ENCODE measurements at places on chromosomes 3 and 15.

GRCh38 chr3:70824773-70825172 is 512.3 kb upstream of the MDFIC2 start:
- peak; percentile 37 for DNase-seq

DNA sequence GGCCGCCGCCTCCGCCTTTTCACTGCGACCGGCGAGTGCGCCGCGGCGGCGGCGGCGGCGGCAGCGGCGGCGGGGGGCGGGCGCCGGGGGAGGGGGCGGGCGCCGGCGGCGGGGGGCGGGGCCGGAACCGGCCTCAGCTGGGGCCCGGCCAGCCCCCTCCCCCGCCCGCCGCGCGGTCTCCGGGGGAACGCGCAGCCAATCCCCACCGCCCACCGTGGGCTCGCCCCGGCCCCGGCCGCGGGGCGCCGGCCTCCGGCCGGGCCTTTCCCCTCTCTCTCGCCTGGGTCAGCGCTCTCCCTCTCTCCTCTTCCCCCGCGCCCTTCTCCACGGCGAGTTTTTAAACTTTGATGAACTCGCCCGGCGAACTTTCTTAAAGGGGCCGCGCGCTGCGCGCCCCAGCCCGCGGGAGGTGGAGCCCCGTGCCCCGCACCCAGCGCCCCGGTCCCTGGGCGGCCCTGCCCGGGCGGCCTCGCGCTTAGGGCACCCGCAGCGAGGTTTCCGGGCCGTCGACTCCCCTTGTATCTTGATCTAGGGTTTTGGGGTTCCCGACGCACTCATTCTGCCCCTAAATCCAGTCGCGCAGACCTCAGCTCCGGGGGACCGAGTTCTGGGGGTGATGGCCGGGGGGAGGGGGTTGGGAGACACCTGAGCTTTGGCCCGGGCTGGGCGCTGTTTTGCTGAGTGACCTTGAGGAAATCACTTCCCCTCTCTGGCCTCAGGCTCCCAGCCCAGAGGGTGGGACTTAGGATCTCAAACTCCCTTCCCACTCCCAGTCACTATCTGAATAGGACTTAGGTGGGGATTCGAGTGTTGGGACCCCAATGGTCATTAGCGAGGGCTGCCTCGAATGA is at the start of gene RBPMS2:
Gene RBPMS2 (minus strand): TSS at position 39 of the 851 bp plus-strand sequence. CDS start 270 bp downstream, outside the sequence.
- no peak for DNase-seq

DNA sequence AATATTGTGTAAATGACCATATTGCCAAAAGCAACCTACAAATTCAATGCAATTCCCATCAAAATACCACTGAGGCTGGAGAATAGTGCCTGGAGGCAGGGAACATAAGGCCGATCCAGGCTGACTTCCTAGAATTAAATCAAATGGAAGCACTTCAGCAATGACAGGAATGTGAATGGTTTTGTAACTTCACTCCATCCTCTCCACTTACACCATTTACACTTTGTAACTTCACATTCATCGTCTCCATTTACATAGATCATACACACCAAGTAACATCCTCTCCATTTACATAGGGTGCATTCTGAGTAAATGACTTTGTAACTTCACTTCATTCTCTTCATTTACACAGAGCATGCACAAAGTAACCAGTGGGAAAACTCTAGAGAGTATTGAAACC is 11.6 kb downstream of the STRIT1 start:
- DNase-seq = no peak

- DNase-seq = no peak
Observed at GRCh38 chr3:141352262-141352984, 15.9 kb upstream of the ZBTB38 start.

DNA sequence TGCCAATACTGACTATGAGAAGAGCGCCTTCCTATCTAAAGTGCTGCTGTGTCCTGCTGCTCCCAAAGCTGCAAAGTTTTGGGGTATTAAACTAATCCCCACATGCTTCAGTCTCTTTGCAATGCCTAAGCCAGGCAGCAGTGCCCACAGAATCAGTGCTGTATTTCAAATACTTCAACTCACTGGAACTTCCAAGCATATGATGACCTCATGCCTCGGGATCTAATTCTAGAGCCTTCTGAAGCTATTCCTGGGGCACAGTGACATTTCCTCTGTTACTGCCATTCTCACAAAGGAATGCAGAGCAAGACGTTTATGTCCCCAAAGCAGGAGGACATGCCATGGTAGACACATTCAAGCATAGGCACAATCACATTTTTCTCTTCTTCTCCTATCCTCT is 78.5 kb downstream of the CD200 start:
- peak; percentile 29 for DNase-seq

GRCh38 chr3:109569135-109569846 is 231.9 kb upstream of the DPPA4 start:
- no peak for DNase-seq

- DNase-seq = peak; percentile 99
Observed at GRCh38 chr3:54891540-54891897, 36.3 kb downstream of the LRTM1 start.

GRCh38 chr3:4846543-4846942 is 132.7 kb upstream of the BHLHE40 start:
- no peak for DNase-seq

- no peak for DNase-seq
Observed at GRCh38 chr3:16437640-16438039, 75.9 kb downstream of the RFTN1 start.

DNA sequence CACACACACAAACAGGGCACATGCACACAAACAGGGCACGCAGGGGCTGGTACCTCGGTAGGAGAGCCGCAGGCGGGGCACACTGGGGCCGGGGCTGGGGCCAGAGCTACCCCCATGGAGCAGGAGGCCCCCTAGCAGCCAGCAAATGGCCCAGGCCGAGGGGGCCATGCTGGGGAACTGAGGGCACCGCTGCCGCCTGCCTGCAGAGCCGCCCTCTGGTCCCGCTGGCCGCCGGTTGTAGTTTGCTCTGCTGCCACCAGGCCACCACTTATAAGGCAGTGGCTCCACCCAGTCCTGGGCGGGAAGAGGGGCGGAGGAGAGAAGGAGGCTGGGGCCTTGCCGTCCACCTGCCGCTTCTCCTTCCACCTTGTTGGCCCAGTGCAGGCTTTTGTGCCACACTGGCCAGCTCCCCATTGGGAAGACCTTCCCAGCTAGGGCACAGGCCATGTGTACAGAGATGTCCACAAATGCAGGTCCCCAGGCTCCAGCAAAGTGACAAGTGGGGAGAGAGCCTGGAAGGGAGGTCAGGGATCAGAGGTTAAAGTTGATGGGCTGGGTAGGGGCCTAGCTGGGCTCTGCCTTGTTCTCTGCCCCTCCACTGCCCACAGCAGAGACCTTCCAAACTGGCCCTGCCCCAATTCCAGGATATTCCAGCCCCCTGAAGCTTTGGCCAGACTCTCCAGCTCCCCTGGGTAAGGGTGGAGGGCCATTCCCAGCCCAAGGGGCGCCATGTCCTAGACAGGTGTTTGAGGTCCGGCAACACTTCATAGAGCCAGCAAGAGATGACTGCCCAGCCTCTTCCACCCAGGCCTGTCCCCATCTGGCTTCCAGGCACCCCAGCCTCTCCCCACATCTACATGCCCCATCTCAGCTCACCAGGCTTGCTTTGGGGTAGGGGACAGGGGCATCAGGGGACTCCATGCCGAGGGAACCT is at the start of gene SEMA3G:
Gene SEMA3G (minus strand): TSS at position 244 of the 934 bp plus-strand sequence. CDS start 76 bp downstream, at position 168.
- DNase-seq = peak; percentile 71

DNA sequence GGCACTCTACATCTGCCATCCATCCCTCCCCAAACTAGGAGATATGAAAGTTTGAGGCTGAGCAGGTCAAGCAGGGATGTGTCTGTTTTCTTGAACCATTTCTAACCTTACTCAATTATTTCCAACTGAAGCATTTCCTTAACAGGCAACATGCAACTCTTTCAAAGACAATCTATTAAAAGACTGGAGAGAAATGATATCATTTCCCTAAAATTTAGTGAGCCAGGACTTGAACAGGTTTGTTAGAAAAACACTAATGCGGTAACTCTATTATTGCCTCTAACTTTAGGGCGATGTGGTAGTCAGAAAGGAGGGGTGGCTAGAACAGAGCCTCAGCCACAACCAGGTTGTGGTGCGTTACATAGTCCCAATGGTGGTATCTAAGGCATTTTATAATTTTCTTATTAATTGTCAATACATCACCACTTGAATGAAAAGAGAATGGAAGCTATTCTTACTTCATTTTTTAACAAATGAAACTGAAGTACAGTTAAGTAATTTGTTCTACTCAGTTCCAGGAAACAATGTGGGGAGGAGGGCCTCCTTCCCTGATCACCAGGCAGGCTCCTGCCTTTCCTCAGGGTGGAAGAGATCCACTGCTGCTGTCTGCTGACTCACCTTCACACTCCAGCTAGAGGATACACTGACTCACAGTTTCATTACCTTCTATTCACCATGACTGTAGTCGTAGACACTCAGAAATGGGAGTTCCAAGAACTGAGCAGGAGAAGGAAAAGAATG is 22.8 kb downstream of the MYO1E start:
- DNase-seq = peak; percentile 94

GRCh38 chr3:14319654-14320182 is 82.7 kb upstream of the SLC6A6 start:
- peak; percentile 52 for DNase-seq

DNA sequence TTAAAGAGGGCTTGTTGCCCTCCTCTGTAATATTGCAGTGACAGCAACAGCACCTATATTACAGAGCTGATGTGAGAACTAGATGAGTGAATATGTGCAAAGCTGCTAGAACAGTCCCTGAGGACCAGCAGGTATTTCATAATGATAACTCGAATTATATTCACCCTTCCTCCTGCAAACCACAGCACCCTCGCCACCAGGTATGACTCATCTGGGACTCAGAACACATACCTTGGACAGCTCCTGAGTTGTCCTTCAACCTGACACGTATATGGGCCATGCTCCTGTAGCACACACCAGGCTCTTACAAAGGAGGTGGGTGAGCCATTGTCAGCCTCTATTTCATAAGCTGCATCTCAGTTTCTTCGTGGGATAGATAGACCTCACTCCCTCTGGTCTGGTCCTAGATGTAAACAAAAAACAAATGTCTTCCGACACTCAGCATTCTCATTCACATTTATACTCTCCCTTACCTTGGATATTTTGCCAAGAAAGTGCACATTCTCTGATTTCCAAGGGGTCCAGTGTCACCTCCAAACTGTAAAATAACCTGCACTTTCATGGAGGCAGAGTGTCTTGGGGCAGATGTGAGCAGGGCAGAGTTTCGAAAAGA is 124.5 kb downstream of the TLE3 start:
- peak; percentile 41 for DNase-seq

DNA sequence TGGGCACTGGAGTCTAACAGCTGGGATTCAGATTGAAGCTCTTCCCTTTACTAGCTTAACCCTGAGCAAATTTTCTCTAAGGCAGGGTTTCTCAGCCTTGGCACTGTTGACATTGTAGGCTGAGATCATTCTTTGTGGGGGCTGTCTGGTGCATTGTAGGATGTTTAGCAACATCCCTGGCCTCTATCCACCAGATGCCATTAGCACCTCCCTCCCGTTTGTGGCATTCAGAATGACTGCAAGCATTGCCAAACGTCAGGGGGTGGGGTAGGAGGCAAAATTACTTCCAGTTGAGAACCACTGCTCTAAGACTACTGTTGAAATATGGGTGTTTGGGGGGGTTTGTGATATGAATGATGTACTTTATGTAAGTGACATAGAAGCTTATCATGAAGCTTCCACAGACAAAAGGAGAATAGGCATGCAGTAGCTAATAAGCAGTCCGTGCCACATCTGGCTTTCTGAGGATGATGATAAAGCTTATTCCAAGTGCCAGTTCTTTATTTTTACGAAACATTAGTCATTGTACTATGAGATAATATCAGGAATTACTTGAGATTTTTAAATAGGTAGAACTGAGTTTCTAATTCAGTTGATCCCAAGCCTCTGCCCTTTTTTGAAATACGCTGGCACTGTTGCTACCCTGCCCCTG is 39.3 kb downstream of the NKIRAS1 start:
- DNase-seq = peak; percentile 86

- no peak for DNase-seq
Observed at GRCh38 chr3:59319442-59319841, 269.6 kb upstream of the CFAP20DC start.

DNA sequence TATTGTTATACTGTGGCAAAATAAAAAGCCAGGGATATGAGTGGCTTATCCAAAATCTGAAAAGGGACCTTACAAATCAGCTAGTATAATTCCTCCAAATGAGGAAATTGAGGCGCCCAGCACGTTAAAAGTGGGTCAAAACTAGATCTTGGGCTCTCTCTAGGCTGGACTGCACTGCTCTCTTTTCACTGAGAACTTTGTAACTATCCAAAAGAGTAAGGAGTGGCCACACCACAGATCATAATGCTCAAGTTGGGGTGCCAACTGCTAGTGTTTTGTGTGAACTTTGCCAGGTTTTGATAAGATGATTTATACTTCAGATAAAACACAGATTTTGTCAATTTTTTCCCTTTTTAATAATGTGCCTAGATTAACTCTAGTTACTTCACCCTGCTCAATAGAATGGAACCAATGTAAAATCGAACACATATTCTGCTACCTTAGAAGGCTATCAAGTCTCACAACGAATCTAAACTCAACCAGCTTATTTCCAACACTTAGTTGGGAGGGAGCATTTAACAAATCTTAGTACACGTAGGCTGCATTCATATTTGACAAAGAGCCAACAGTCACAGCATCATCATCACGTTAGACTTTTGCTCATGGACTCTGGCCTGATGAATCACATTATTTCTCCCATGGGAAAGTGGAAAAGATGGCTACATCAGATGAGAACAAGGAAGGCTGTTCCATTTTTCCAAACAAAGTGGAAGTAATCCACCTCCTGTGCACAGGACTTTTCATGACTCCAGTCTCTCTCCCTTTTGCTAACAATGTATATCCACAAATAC is 64.4 kb downstream of the ABI3BP start:
- DNase-seq = peak; percentile 72

DNA sequence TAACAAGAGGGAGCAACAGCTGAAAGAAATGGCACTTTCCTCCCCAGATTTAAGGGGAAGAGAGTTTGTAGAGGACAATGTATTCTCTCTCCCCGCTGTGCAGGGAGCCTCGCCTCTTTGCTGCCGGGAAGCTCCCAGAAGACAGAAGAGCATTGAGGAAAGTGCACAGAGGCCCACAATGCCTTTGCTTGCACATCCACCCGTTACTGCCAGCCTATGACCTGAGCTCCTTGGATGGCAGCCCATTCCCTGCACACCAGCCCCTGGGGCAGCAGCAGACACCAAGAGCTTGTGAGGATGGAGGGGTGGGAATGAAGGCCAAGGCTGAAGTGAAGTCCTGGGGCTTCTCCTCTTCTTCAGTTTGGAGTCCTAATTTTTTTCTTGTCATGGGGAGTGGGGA is 67.0 kb downstream of the CLDN11 start:
- no peak for DNase-seq

All from AG08395 (cell line).